ENCODE measurements at places on chromosomes 12 and 14.

- H3K4me3 ChIP-seq = no peak overlapping the region
- no peak overlapping the region for H3K27ac ChIP-seq
- peaks cover 48% of the 10 kb centered on the region for H3K4me1 ChIP-seq
These were observed 23.8 kb downstream of the BTG1 start for GRCh38 chr12:92121826-92122225.

- H3K27ac ChIP-seq = no peak overlapping the region
- DNase-seq = peak; percentile 40
- H3K4me1 ChIP-seq = peaks cover 6% of the 10 kb centered on the region
- no peaks in the 10 kb centered on the region for H3K36me3 ChIP-seq
These were observed 29.7 kb upstream of the NR2C1 start for GRCh38 chr12:95102916-95103671.

DNA sequence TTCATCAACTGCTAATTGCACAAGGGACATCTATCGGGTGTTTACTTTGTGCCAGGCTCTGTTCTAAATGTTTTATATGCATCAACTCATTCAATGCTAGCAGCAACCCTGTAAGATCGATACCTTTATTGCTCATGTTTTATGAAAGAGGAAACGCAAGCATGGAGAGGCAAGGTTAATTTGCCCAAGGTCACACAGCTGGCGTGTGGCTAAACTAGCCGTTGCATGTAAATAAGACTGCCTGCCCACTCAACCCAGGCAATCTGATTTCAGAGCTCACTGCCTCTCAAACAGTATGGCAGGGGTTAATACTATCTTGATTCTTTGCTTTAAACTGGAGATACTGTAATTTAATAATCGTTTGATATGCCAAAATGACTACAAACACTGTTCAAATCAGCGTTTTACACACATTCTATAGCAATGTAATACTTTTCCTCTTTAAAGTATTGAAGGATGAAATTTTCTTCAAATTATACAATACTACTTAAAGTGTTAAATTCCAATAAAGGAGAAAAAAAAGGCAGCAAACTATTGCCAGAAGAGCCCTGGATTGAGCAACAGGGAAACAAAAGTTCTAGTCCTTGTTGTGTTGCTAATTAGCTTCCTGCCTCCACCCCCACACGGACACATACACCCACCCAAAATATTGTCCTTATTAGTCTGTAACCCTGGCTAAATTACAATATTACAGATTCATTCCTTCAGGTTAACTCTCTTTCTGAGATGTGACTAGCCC lies 39.1 kb upstream of the DHRS7 start:
- peaks cover 16% of the 10 kb centered on the region for H3K27me3 ChIP-seq
- H3K4me3 ChIP-seq = no peak overlapping the region
- H3K4me1 ChIP-seq = no peaks in the 10 kb centered on the region
- no peak for DNase-seq
- no peaks in the 10 kb centered on the region for H3K36me3 ChIP-seq

DNA sequence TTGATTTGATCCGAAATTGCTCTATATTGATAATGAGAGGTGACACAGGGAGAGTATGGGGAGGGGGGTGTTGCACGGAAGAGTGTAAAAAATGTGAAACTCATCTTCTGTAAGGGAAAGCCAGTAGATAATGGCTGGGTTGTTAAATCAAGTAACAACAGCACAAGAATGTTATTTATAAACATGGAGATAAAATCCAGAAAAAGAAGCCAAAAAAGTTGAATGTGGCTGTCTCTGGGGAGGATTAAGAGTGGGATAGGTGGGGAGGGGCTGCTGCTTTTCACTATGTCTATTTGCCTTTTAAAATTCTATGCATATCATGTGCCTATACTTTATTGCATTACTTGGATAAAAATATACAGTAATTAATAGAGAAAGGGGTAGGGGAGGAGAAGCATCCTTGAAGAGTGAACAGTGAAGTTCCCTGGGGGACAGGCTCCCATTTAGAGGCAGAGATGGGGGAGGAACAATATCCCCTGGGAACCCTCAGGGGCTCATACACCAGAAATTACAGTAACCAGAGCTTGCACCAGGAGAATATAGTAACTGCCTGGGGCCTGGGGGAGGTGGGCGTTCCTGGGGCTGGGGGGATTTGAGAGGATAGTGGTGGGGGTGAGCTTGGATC lies 39.2 kb upstream of the ANKRD9 start:
- H3K4me1 ChIP-seq = peaks cover 7% of the 10 kb centered on the region
- no peaks in the 10 kb centered on the region for H3K36me3 ChIP-seq
- H3K4me3 ChIP-seq = no peak overlapping the region
- no peak overlapping the region for H3K27ac ChIP-seq
- H3K27me3 ChIP-seq = peaks cover 27% of the 10 kb centered on the region
- DNase-seq = no peak

DNA sequence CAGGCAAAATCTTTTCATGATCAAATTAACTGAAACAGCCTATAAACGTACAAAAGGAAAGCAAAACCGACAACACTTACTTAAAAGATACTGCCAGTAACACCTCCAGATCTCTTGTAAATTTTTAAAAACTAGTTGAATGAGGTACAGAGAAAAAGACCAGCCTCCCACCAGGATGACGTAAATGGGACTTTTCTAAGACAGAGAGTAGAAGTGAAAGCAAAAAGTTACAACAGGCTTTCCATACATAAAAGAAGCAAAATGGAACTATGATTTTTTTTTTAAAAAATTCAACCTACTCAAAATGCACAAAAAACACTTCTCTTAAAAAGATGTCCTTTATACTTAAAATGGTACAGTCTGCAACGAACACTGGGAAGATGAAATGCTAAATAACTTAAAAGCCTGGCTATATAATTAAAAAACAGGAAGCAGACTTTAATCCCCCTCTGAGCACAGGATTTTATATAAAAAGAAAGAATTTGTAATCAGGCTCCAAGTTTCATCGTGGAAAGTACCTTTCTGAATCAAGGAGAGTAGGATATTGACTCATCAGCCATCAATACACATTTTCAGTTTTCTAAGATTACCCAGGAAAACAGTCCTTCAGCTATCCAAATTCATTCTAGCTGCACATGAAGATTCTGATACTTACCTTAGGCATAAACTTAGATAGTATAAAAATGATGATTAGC lies 14.2 kb upstream of the MYO1A start:
- H3K27ac ChIP-seq = peak overlapping the region; percentile 89
- H3K4me3 ChIP-seq = peak overlapping the region; percentile 76
- H3K4me1 ChIP-seq = peaks cover 34% of the 10 kb centered on the region
- peak; percentile 73 for DNase-seq

DNA sequence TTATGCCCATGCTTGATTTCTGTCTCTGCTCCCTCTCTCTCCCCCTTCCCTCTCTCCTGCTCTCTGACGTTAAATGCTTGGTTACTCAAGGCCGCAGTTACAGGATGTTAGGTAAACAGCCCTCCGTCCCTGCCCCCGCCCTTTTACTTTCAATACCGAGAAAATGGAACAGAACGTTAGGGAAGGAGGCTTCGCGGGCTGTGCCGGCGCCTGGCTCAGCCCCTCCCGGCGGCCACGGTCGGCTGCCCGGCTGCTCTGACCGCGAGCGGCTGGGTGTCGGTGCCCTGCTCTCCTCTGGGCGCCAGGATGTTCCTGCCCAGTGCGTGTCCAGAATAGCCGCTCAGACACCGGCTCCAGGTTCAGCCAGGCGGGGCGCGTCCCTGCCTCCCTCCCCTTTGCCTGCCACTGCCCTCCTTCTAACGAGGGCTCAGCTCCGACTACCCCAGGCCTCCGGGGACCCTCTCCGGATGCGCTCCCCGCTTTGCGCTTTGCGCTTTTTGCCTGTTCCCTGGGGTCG lies 166.1 kb downstream of the ADCK1 start:
- H3K36me3 ChIP-seq = no peaks in the 10 kb centered on the region
- H3K27me3 ChIP-seq = peaks cover 27% of the 10 kb centered on the region
- H3K4me1 ChIP-seq = peaks cover 4% of the 10 kb centered on the region
- H3K4me3 ChIP-seq = peak overlapping the region; percentile 59
- peak overlapping the region; percentile 75 for H3K27ac ChIP-seq

DNA sequence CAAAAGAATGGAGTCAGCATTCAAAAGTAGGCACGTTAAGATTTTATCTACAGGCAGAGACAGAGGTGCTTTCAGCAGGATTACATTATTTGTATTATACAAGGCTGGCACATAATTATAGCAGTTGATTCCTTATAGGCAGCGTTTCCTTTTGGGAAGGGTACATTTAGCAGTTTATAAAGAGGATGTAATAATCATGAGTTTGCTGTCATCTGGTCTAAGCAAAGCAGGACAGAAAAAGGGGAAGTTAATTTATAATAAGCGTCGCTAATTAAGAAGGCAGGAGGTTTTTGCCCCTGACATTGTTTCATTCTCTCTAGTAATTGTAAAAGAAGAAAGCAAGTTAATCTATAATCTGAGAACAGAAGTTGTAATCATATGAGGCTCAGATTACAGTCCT lies 259.9 kb upstream of the MDGA2 start:
- no peak overlapping the region for H3K27ac ChIP-seq
- H3K4me3 ChIP-seq = no peak overlapping the region
- H3K4me1 ChIP-seq = no peaks in the 10 kb centered on the region
- no peaks in the 10 kb centered on the region for H3K27me3 ChIP-seq
- DNase-seq = no peak

GRCh38 chr14:68506021-68506644 lies 286.7 kb downstream of the ZFP36L1 start:
- peaks cover 26% of the 10 kb centered on the region for H3K4me1 ChIP-seq
- no peaks in the 10 kb centered on the region for H3K36me3 ChIP-seq

GRCh38 chr14:75286313-75286712 lies 7.7 kb downstream of the FOS start:
- H3K27me3 ChIP-seq = peaks cover 51% of the 10 kb centered on the region
- H3K36me3 ChIP-seq = peaks cover under 1% of the 10 kb centered on the region
- no peak overlapping the region for H3K4me3 ChIP-seq
- peaks cover 4% of the 10 kb centered on the region for H3K4me1 ChIP-seq
- DNase-seq = no peak
- no peak overlapping the region for H3K27ac ChIP-seq

GRCh38 chr12:104455578-104456416 lies 951 bp upstream of the CHST11 start:
- peak overlapping the region; percentile 84 for H3K27ac ChIP-seq
- H3K4me1 ChIP-seq = peaks cover 34% of the 10 kb centered on the region
- peaks cover 2% of the 10 kb centered on the region for H3K27me3 ChIP-seq
- peak overlapping the region; percentile 99 for H3K4me3 ChIP-seq

- no peak overlapping the region for H3K4me3 ChIP-seq
- peaks cover 29% of the 10 kb centered on the region for H3K4me1 ChIP-seq
- H3K27ac ChIP-seq = no peak overlapping the region
- H3K27me3 ChIP-seq = no peaks in the 10 kb centered on the region
- H3K36me3 ChIP-seq = no peaks in the 10 kb centered on the region
These were observed 758.4 kb downstream of the BCL11B start for GRCh38 chr14:98513558-98513957.

GRCh38 chr14:103994535-103995184 lies 52.3 kb upstream of the RD3L start:
- H3K27me3 ChIP-seq = peaks cover 3% of the 10 kb centered on the region
- H3K27ac ChIP-seq = no peak overlapping the region
- no peak for DNase-seq
- no peaks in the 10 kb centered on the region for H3K36me3 ChIP-seq
- H3K4me1 ChIP-seq = no peaks in the 10 kb centered on the region
- no peak overlapping the region for H3K4me3 ChIP-seq

- no peak for DNase-seq
- H3K4me1 ChIP-seq = peaks cover 62% of the 10 kb centered on the region
- H3K27ac ChIP-seq = no peak overlapping the region
These were observed 12.7 kb downstream of the CCDC197 start for GRCh38 chr14:94009767-94010166.

DNA sequence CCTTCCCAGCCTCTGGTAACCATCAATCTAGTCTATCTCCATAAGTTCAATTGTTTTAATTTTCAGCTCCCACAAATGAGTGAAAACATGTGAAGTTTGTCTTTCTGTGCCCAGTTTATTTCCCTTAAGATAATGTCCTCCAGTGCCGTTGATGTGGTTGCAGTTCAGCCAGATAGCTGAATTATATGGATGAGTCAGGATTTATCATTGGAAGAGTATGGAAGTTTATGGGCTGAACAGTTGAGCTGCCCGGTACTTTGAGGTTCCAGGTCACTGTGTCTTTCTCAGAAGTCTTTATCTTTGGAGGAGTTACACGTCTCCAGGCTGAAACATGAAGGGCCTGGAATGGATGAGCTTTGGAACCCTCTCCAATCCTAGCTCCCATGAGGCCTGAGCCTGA lies 120.1 kb downstream of the ASCL4 start:
- no peak overlapping the region for H3K27ac ChIP-seq
- H3K4me3 ChIP-seq = no peak overlapping the region
- no peaks in the 10 kb centered on the region for H3K36me3 ChIP-seq
- DNase-seq = no peak
- H3K27me3 ChIP-seq = peaks cover 12% of the 10 kb centered on the region
- H3K4me1 ChIP-seq = no peaks in the 10 kb centered on the region

All from activated CD8-positive, alpha-beta T cell treated with anti-CD3 and anti-CD28 coated beads, Interleukin-2, amount 10 ng/mL, durations not matched to agents 7 days and 5 days (primary cell).